ENCODE measurements at places on chromosomes 1 and 21. TPM values are rescaled to one million over a fixed set of nuclear protein-coding genes. Genes with fewer than 3 reads are reported as not detected.

DNA sequence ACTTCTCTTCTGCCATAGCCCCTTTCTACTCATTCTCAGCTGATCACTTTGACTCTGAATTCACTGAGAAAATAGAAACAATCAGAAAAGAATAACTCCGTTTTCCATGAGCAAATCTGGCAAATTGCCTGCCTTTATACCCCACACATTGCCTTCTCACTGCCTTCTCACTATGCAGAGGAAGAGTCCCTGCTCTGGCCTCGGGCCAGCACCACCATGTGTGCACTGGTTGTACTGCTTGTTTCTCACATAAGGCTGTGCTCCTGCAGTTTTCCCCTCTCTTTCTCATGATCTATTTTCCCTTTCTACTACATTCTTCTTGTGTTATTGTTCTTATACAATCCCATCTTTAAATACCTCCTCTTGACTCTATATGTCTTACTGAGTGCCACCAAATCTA is 2.3 kb upstream of the HMGCS2 start:
- peak; percentile 25 for DNase-seq

S100A2 gene
- not detected for total RNA-seq

- peak; percentile 87 for DNase-seq
Observed at GRCh38 chr1:1290238-1290731, 10.0 kb downstream of the SCNN1D start.

DNA sequence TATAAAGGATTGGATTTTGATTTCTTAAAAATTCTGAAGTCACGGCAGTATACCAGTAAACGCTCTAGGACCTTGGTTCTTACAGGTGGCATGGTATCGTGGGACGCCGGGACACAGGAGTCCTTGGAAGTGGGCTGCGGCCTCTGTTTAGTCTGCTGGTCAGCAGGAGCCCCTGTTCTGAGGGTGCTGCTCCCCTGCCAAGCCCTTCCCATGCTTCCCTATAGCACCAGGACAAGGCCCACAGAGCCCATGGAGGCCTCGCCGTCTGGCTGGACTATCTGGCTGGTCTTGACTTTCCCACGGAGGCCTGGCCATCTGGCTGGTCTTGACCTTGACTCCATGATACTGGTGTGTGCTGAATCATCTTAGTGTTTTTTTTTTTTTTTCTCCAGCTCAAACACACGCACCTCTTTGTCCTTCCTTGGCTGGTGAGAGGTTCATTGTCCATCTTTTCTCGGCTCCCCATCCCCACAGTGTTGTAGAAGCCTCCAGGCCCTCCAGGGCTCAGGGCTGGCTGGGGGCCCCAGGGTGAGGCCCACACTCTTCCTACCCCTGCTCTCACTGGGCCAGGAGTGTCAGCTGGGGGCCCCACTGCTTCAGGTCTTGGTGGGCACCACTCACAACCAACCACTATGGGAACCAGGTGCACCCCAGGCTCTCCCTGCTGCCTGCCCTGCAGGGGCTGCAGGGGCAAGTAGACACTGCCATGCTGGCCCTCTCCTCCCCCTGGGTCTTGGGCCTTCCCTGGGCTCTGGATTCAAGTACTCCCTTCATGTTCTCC is 16.5 kb upstream of the TTC34 start:
- DNase-seq, result no peak

SLAMF9 gene
- not detected for total RNA-seq

GRCh38 chr1:6208723-6209660 is 3.1 kb downstream of the RNF207 start:
- peak; percentile 54 for DNase-seq

- peak; percentile 45 for DNase-seq
Observed at GRCh38 chr21:36700971-36701755, 2.2 kb downstream of the SIM2 start.

OR10Z1 gene
- not detected for total RNA-seq

SLC6A9 gene
- total RNA-seq, result 2.8 TPM

GRCh38 chr1:198449727-198450433 is 90.6 kb downstream of the ATP6V1G3 start:
- DNase-seq, result no peak

DNA sequence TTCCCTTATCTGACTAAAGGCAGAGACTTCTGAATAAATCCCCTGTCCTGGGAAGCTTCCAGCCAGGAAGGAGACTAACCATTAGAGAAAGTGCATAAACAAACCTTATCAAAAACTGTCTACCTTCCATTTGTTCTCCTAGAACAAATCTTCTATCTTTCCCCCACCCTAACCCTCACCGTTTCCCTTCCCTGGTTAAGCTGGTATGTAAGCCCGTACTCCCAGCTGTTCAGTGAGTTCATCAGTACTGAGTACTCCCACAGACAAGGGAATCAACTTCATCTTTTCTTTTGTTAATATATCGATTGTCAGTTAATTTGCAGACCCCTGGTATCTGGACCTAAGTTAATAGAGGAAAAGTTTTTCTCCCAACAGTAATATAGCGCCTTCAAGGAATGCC is 20.1 kb upstream of the COG2 start:
- no peak for DNase-seq

- DNase-seq, result no peak
Observed at GRCh38 chr1:1065265-1065939, 8.7 kb downstream of the RNF223 start.

- DNase-seq, result no peak
Observed at GRCh38 chr1:25118546-25118945, 113.8 kb downstream of the SYF2 start.

DNA sequence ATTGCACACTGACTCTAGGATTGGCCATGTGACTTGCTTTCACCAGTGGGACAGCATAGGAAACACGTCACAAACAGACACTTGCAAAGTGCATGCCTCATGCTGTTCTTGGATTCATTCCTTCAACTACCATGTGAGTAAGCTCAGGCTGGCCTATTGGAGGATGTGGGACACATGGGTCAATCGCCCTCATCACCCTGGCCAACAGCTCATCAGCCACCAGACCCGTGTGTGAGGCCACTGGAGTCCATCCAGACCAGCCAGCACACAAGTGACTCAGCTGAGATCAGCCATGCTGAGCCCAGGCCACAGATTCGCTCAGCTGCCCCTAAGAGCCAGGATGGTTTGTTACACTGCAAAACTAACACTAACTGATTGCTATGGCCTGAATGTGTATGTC is 216.1 kb upstream of the GRIK3 start:
- no peak for DNase-seq

- DNase-seq, result no peak
Observed at GRCh38 chr21:43191521-43191920, 22.7 kb downstream of the CRYAA start.

DNA sequence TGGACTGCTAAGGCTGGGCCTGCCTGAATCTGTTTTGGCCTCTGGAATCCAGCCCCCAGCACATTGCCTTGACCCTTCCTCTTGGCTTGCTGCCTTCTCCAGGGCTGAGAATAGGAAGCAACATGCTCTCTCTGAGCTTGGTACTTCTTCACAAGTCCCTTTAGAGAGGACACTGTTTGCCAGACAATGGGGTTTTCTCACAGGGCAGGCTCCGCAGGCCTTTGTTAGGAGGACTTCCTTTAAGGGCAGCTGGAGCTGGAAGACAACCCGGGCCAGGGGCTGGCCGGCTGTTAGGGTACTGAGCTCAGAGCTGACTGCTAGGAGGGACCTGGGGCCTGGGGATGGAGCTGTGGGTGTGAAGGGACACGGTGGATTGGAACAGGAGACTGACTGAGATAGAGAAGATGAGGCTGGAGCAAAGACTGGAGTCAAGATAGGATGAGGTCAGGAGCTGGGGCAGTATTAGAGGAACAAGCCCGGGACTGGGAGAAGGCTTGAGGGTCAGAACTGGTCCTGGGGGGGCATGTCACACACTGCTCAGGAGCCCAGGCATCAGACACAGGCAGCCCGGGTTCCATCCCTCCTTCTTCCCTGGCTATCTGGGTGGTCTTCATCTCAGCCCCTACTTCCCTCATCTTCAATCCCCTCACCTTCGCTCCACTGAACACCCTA is 5.4 kb upstream of the ALPL start:
- DNase-seq, result no peak

AK4 gene
- 39.7 TPM for total RNA-seq

DNA sequence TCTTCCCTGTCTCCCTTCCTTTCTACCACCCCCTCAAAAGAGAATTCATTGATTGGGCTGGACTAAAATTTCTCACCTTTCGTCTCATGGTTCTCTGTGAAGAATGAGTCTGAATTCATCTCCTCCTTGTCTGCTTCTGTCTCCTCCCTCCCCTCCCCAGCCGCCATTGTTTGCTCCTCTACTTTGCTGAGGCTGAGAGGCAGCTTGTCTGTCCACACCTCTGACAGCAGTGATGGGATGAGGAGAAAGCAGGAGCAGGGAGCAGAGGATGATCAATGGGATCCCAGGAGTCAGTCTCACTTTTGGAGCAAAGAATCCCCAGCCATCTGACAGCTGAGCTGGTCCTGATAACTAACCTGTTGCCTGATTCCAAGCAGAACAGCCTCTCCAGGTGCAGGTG is 2.5 kb downstream of the ILDR2 start:
- no peak for DNase-seq

GRCh38 chr1:12514590-12514989 is 103.4 kb downstream of the DHRS3 start:
- no peak for DNase-seq

IL23R gene
- total RNA-seq, result not detected

GRCh38 chr1:183685112-183685713 is 32.1 kb upstream of the APOBEC4 start:
- peak; percentile 23 for DNase-seq

ZNF326 gene
- total RNA-seq, result 36.5 TPM

DNA sequence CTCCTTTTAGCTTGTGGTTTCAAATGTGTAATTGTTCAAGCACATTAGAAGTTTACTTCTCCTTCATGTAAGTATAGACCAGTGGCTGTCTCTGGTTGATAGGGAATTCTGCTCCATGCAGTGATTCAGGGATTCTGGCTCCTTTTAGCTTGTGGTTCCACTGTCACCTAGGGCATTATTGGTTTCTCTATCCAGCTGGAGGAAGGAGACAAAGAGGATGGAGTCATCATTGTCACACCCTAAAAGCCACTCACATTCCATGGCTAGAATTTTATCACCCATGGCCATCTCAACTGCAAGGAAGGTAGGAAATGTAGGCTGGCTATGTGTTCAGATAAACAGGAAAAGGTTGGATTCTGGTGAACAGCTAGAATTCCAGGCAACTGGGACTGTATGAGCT is 131.2 kb downstream of the URB2 start:
- DNase-seq, result no peak

C1orf94 gene
- total RNA-seq, result not detected

DNAH14 gene
- total RNA-seq, result 21.6 TPM

- no peak for DNase-seq
Observed at GRCh38 chr1:54120698-54121481, 31.9 kb downstream of the CDCP2 start.

- DNase-seq, result no peak
Observed at GRCh38 chr1:67367370-67368045, 59.8 kb downstream of the IL12RB2 start.

WNT9A gene
- total RNA-seq, result 1.0 TPM

FAM72A gene
- total RNA-seq, result 21.7 TPM

- DNase-seq, result no peak
Observed at GRCh38 chr1:51231120-51231519, 5.0 kb upstream of the RNF11 start.

DNA sequence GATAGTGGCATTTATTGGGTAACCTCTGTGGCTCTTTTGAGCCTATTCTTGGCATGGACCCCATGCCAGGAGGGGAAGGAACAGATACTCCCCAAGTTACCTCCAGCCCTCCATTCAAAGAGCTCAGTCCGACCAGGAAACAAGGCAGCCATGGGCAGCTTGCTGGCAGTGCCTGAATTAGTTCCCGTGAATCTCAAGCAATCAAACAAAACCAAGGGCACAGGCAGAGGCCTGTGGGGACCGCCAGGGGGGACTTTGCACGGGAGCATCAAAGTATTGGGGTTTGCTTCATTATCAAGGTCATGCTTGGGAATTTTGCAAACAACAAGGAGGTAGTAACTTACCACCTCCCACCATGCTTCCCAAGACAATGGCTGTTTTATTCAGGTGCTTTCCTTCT is 81.2 kb upstream of the IFFO2 start:
- no peak for DNase-seq

- no peak for DNase-seq
Observed at GRCh38 chr1:2493218-2493617, 17.1 kb downstream of the PLCH2 start.

GRCh38 chr1:71918630-71919029 is 363.7 kb downstream of the NEGR1 start:
- DNase-seq, result no peak

DNA sequence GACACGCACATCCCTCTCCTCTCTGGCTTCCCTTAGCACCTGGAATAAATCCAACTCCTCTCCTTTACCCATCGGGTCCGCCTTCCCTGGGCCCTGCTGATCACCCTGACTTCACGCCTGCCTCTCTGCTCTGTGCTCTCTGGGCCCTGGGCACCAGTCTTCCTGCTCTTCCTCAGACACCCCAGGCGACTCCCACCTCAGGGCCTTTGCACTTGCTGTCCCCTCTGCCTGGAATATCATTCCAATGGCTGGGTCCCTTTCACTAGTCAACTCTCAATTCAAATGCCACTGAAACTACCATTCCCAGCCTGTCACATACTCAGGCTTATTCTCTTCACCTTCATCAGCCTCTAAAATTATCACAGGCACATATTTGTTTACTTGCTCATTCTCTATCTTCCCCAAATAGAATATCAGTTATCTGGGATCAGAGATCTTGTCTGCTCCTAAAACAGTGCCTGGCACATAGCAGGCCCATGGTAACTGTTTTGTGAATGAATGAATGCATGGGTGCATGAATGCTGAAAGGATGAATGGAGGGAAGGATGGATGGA is 27.2 kb upstream of the SELENON start:
- no peak for DNase-seq

DNA sequence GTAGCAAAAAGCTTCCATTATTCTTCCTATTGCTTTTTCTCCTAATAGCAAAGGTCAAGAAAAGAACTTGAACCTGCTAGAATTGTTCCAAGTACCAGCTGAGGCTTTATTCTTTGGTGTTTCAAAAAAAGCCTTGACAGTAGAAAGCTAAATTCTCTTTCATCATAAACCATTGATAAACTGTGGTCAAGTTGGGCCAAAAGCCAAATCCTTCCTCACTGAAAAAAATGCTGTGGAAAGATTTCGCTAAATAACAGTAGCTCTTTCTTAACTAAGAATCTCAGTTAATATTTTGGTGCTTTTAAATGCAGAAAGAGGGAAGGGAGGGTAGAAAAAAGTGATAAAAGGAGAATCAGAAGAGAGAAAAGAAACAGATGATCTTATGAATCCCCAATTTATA is 14.0 kb upstream of the JAM2 start:
- no peak for DNase-seq

- DNase-seq, result no peak
Observed at GRCh38 chr1:66943361-66943969, 18.7 kb downstream of the MIER1 start.

WNT3A gene
- total RNA-seq, result not detected

NOC2L gene
- 56.5 TPM for total RNA-seq

DNA sequence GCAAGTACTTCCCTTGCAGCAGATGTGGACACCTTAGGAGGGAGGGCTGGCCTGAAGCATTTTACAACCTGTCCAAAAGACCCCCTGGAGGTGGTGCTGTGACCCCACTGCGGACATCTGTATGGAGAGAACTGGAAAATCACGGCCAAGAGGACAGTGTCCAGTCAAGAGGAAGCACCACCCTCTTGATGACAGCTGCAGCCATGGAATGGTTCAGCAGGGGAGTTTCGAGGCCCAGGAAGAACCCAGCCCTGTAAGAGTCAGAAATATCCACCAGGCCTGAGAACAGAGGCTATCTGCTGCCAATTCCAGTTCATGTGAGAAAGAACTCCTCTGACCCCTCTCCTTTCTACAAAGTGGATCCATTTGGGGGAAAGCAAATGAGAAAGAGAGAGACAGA is 126.8 kb downstream of the PLXNA2 start:
- no peak for DNase-seq
